ENCODE measurements at places on chromosomes 3 and 15.

DNA sequence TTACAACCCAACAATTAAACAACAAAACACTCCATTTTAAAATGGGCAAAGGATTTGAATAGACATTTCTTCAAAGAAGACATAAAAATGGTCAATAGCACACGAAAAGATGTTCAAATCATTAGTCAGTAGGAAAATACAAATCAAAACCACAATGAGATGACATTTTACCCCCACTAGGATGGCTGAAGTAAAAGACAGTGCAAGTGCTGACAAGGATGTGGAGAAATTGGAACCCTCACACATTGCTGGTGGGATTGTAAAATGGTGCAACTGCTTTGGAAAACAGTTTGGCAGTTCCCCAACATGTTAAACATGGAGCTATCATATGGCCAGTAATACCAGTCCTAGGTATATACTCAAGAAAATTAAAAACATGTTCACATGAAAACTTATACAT lies 11.6 kb downstream of the GALNT15 start:
- DNase-seq: no peak

DNA sequence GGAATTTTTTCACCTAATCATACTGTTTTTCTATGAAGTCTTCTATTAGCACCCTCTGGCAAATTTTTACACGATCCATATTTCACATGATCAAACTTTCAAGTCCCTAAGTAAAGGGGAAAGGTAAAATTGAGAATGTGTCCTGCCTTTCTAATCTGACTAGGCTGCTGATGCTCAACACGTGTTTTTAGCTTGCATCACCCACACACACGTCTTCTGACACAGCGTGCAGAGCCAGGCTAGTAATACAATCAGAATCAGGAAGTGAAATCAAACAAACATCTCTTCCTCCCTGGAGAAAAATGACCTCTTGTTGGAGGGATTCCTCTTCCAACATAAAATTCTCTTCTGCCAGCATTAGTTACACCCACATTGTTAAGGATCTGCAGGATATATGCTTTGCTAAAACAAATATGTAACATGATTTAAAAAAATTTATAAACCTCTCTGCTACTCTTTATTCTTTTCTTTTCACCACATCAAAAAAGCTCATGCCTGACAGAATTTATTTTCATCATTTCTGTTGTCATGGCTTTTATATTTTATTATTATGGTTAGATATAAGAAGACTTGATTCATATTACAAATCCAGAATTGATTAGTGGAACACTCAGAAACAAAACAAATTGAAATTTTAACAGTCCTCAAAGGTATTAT lies 122.4 kb downstream of the RAP2B start:
- DNase-seq: peak; percentile 85

- DNase-seq: peak; percentile 7
Measured at GRCh38 chr15:51499379-51499976, 123.1 kb downstream of the DMXL2 start.

DNA sequence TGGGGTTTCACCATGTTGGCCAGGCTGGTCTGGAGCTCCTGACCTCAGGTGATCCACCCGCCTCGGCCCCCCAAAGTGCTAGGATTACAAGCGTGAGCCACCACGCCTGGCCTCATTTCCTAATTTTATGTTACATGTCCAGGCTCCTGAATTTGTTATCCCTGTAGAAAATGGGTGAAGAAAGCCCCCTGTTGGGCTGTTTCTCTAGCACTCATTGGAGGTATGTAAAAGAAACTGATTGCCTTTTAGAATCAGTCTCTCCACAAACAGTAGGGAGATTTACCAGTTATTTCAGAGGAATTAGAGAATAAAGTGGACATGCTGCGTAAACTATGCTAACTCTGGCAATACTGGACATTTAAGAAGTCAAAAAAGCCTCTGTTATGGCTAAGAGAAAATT lies 364.1 kb upstream of the TBL1XR1 start:
- no peak for DNase-seq

- no peak for DNase-seq
Measured at GRCh38 chr15:99571299-99571698, 5.5 kb downstream of the MEF2A start.

DNA sequence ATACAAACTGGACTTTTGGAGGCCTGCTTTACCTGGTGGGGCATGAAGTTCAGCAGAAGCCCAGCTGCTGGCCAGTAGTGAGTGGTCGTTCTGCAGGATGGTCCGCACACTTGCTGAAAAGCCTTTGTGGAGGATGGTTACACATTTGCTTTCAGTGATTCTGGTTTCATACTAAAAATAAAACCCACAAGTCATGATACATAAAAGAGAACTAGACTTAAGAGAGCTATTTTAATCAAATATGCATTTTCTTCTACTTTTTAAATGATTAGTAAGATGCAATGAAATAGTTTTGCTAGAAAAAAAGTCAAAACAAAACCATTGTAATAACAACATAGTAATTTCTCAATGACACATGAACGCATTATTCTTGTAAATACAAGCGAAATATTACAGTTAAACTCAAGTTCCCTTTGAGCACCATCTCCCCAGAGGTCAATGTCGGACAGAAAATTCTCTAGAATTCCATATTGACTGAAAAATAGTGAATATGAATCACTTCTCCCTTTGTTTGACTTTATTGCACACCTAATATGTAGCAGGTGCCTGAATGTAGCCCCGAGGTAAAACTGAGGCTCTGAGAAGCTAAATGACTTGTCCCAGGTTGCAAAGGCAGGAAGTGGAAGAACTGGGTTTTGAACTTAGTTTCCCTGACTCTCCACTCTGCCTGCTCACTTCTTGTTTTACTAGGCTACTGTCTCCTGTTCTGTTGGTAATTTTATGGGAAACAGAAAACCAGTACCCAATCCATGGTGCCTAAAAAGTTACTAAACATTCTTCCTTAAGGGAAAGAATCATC lies 8.3 kb downstream of the IL5RA start:
- DNase-seq: no peak

DNA sequence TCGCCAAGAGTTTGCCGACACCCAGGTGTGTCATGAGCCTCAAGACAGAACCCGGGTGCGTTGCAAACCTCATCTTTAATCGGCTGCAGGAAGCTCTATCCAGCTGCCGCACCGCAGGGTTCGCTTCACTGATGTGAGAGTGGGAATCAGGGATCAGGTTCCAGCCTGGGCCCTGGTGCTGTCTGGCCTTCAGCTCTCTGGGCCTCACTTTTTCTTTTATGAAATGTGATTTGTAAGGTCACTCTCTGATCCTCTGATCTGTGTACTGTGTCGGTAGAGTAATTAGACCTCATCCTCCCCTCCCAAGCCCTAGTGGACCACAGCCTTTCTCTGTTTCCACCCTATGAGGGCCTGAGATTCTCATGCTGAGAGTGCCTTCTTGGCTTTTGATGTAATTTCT lies 202.8 kb upstream of the UBE2E1 start:
- DNase-seq: no peak

- DNase-seq: no peak
Measured at GRCh38 chr3:38555149-38555840, 59.2 kb downstream of the EXOG start.

DNA sequence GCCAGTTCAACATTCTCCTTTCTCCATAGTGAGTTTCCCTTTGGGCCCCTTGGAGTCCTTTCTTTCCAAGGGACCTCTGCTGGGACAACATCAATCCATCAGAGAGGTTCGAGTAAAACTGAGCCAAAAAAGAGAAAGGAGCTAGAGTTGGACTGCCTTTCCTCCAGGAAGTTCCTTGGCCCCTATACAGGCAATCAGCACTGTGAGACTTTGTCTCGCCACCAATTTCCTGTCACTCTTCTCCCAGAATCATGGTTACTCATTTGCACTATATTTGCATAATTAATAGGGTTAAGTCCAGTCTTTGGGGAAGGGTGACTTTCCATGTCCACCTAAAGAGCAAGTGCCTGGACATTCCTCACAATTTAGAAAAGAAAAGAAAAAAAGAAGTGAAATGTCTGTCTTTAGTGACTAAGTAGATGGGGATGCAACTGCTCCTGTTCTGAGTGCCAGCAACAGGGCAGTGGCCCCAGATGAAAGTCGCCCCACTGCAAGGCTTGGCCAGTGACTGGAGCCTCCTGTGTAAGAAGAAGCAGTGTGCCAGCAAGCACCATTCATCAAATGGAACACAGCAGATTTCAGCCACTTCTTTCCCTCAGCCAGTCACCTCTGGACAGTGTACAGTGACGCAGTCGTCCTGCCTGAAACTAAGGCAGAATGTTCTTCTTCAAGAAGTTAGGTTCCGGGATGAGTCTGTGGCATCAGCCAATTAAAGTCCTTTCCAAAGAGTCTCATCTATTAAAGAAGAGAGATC lies 91.6 kb downstream of the FSIP1 start:
- no peak for DNase-seq

DNA sequence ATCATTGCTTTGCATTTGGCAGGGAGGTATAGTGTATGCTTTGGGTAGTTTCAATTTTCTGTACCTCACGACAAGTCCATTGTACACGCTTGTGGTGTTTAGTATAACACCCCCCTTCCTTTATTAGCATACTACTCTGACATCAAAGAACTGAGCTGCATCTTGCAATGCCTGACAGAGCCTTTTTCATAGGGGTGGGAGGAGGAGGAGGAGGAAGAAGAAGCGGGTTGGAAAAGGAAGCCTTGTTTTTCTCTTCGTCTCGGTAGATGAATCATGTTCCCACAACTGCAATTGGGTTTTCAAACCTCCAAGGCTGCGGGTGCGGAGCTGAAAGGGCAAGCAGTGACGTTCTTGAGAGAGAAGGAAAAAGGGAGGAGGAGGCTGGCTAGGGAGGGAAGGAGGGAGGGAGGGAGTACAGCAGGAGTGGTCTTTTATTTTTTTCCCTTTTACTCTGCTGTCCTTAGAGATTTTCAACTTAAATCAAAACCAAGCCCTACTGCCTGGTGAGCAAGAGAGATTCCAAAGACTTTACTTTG lies 175.7 kb downstream of the KLHL25 start:
- peak; percentile 89 for DNase-seq

GRCh38 chr15:89112341-89112971 lies 24.2 kb downstream of the ABHD2 start:
- DNase-seq: no peak

GRCh38 chr3:66403323-66403990 lies 97.4 kb downstream of the LRIG1 start:
- DNase-seq: no peak

DNA sequence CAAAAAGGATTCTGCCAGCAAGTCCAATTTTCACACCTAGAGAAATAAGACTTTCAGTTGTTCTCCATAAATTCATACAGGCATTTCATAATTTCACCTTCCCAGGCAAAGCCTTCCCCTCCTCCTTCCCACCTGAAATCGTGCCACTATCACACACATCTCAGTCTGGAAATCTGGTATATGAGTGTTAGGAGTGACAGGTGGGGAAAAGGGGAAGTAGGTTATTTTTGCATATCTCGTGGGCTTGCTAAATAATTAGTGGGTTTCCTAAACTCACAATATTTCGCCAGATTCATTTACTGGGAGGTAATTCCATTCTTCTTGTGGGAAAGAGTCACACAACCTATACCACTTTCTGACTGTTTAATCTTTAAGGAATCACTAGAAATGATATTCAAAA lies 7.4 kb downstream of the ALDH1A2 start:
- no peak for DNase-seq

GRCh38 chr3:50365080-50365841 lies 5.9 kb upstream of the TMEM115 start:
- peak; percentile 76 for DNase-seq

DNA sequence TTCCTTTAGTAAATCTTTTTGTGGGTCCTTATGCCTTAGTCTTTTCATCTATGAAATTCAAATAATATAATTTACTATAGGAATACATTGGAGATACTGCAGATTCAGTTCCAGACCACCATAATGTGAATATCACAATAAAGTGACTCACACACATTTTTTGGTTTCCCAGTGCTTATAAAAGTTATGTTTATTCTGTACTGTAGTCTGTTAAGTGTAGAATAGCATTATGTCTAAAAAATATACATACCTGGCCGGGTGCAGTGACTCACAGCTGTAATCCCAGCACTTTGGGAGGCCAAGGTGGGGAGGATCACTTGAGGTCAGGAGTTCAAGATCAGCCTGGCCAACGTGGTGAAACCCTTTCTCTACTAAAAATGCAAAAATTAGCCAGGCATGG lies 53.9 kb upstream of the PAQR5 start:
- no peak for DNase-seq

DNA sequence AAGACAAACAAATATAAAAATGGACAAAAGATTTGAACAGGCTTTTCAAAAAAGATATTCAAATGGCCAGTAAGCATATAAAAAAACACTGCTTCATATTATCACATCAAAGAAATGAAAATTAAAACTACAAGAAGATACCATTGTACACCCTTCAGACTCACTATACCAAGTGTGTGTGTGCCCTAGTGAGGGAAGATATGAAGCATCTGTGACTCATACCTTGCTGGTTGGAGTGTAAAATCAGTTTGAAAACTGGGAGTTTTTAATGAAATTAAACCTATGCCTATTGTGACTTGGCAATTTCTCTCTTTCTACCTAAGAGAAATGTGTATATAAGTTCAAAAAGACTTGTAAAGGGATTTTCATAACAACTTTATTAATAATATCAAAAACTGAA lies 23.5 kb upstream of the SLC15A2 start:
- DNase-seq: no peak

DNA sequence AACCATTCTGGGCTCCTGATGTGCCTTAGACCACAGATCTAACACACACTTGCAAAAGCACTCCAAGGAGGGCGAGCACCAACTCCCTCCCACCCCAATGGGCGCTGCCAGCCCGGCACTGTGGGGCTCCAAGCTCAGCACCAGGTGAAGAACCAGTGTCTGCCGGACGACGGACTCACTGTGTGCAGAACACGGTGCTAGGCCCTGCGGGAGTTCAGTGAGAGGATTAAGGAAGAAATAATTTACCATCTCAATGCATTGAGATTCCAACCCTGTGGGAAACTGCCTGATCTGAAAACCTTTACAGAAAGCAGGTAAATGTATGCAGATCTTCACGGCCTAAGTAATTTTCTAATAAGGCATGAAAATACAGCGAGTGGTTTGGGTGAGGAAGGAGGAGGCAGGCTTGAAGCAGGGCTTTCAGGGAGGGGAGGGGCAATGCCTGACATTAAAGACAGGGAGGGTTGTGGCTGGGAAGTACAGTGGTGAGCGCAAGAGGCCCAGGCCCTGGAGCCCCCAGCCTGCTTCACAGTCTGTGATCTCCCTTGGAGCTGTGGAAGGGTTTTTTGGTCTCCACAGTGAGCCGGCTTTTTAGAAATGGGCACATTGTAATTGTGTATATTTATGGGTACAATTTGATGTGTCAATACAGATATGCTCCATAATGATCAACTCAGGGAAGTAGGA lies 35.6 kb upstream of the CHRNB4 start:
- no peak for DNase-seq
